Stimulated activated CD8-positive, alpha-beta memory T cell treated with anti-CD3 and anti-CD28 coated beads, Interleukin-15, amount 100 ng/mL, for 1 hour (primary cell): ENCODE measurements at places on chromosomes 1 and 21.

DNA sequence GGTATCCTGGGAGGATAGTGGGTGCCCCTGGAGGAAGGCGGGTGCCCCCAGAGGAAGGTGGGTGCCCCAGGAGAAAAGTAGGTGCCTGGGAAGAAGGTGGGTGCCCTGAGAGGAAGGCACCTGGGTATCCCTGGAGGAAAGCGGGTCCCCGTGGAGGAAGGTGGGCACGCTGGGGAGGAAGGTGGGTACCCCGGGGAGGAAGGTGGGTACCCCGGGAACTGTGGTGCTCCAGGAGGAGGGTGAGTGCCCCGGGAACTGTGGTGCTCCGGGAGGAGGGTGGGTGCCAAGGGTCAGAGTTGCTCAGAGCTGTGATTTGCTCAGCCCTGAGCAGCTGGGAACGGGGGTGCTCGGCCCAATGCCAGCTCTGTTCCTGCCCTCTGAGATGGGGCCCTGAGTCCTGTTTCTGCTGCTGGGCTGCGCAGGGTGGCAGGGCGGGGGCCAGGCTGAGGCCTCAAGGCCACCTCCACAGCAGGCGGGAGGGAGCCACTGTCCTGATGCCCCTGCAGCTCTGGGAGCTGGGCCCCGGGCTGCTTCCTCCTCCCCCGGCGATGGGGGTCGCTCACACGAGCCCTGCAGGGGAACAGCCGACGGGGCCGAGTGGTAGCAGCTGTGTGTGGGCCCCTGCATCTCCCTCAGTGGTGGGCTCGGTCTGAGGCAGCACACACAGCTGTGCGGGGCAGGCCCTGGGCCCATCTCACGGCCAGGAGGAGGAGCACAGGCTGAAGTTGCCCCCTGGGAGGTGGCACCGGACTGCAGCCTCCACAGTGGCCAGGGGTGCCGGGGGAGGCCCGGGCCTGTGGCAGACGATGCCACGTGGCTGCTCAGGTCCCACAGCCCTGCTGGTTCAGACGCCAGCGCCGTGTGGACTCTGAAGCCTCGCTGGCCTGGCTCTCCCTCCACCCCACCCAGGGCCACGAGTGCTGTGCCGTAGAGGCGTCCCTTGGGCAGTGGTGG lies 57.4 kb downstream of the SLX9 start:
- no peak for DNase-seq

- no peak for DNase-seq
These were observed 46.2 kb upstream of the WASF2 start for GRCh38 chr1:27536010-27536757.

DNA sequence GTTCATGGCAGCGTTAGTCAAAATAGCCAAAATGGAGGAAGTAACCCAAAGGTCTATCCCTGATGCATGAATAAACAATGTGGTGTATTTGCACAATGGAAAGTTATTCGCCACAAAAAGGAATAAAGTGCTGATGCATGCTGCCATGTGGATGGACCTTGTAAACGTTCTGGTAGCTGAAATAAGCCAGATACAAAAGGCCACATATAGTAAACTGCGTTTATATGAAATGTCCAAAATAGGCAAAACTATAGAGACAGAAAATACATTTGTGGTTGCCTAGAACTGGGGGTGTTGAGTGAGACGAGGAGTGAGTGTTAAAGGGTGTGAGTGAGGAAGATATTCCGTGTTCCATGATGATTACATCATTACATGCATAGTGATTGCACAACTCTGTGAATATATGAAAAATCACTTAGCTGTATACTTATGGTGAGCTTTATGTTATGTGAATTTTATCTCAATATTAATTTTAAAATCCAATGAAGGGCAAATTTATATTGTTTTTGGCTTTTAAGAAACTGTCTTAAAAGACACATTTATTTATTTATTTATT lies 321.3 kb downstream of the KIF26B start:
- DNase-seq: no peak

DNA sequence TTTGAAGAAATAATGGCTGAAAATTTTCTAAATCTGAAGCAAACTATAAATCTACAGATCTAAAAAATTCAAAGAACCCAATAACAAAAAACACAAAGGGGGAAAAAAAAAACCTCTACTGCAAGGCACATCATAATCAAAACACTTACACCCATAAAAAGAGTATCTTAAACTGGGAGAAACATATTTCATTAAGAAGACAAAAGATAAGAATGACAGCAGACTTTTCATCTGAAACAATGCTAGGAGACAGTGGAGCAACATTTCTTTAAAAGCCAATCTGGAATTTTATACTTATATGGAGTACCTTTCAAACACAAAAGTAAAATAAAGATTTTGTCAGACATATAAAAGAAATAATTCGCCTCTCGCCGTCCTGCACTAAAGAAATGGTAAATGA lies 49.1 kb downstream of the COP1 start:
- no peak for DNase-seq
